WTC11 (cell line): ENCODE measurements at places on chromosomes 7 and 10. TPM values are rescaled to one million over a fixed set of nuclear protein-coding genes. Genes with fewer than 3 reads are reported as not detected.

DNA sequence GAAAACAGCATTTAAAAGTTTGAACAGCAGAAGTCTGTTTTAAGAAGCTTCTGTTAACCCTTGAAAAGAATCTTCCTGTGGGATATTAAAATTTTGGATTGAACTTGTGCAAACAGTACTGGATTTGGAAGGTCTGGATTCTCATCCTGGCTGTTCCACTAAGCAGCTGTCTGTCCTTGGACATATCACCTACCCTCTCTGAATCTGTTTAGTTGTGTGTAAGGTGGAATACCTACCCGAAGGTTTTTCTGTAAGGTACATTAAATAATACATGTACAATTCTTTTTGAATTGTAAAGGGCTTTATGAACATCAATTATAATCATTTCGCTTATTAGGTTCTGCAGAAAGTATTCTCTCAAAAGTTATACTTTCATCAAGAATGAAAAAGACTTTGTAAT lies 2.2 kb downstream of the PDCD4 start:
- H3K4me3 ChIP-seq, result peak overlapping the region; percentile 46
- H3K4me1 ChIP-seq, result peaks cover 23% of the 10 kb centered on the region
- no peak overlapping the region for H3K27ac ChIP-seq
- H3K36me3 ChIP-seq, result no peaks in the 10 kb centered on the region

DNA sequence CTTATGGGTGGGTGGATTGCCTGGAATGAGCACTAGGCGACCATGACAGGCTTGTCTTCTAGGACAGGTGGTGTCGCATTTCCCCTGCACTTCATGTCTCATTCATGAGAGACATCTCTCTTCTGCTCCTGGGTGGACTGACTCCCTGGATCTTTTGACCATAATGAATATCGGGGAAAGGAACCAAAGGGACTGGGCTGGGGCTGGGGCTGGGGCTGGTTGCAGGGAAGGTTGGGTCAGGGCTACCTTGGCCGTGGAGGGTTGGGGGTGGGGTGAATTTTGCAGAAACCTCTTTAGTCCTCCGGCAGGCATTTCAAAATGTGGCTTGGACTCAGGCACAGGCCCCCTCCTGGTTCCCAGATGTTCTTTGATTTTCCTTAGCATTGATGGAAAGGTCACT lies 319.2 kb downstream of the ZNF716 start:
- peaks cover 58% of the 10 kb centered on the region for H3K36me3 ChIP-seq
- no peaks in the 10 kb centered on the region for H3K4me1 ChIP-seq
- H3K27me3 ChIP-seq, result peaks cover 21% of the 10 kb centered on the region
- DNase-seq, result no peak
- H3K4me3 ChIP-seq, result no peak overlapping the region

DNA sequence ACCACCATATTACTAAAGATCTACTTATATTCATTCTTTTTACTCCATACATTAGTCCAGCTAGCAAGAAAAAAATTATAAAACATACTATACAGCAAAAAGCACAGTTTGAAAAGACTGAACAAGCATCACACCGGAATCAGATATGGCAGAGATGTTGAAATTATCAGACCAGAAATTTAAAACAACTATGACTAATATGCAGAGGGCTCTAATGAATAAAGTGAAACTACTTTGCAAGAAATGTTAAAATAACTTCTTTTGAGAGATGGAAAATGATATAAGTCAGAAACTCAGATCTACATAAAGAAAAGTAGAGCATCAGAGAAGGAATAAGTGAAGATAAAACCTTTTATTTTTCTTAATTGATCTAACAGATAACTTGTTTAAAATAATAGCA lies 50.9 kb downstream of the SGCE start:
- H3K27me3 ChIP-seq, result no peaks in the 10 kb centered on the region
- no peak overlapping the region for H3K27ac ChIP-seq
- peaks cover 5% of the 10 kb centered on the region for H3K4me1 ChIP-seq
- no peak for DNase-seq
- no peak overlapping the region for H3K4me3 ChIP-seq
- H3K36me3 ChIP-seq, result peaks cover 2% of the 10 kb centered on the region; the same call in 1 of the 2 replicates

- DNase-seq, result no peak
- no peak overlapping the region for H3K4me3 ChIP-seq
- H3K36me3 ChIP-seq, result peaks cover 58% of the 10 kb centered on the region
- no peaks in the 10 kb centered on the region for H3K4me1 ChIP-seq
- no peak overlapping the region for H3K27ac ChIP-seq
Observed at GRCh38 chr7:139271718-139272628, 40.9 kb downstream of the UBN2 start.

SVOPL gene
- 1.9 to 2.7 TPM (median 2.2 TPM) in 3 replicates for total RNA-seq

LLCFC1 gene
- total RNA-seq, result not detected in 3 replicates

GNAT3 gene
- total RNA-seq, result not detected in 3 replicates

DNA sequence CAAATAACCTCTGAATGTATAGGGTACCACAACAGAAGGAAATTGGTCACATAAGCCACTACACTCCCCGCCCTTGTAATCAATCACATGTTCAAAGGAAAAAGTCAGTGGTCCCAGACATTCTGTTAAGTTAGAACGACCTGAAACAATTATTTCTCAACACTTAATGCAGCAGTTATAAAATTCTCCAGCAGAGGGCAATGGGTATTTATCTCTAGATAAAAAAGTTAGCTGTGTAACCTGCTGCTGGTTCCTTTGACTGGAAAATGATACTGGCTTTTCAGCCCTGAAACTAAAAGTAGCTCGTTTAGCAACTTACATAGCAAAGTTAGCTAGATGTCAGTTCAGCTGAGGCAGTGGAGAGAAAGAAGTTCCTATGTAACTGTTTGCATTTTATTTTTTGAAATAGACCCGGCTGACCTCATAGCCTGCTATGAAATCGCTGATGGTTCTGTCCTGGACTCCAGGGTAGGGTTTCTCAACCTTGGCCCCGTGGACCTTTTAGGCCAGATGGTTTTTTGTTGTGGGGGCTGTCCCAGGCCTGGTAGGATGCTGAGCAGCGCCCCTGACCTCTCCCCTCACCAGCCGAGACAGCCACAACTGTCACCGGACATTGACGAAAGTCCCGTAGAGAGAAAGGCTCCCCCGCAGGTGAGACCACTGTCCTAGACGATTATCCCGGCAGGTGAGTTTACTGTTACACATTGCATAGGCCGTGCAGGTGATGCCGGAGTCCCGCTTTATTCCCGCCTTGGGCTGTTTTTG lies 40.2 kb upstream of the PROSER2 start:
- H3K27ac ChIP-seq, result no peak overlapping the region
- H3K27me3 ChIP-seq, result no peaks in the 10 kb centered on the region
- peaks cover 8% of the 10 kb centered on the region for H3K4me1 ChIP-seq
- DNase-seq, result no peak
- no peak overlapping the region for H3K4me3 ChIP-seq

MRPS24 gene
- 132 to 141 TPM (median 135 TPM) in 3 replicates for total RNA-seq

PODXL gene
- 483 to 623 TPM (median 614 TPM) in 3 replicates for total RNA-seq

DNA sequence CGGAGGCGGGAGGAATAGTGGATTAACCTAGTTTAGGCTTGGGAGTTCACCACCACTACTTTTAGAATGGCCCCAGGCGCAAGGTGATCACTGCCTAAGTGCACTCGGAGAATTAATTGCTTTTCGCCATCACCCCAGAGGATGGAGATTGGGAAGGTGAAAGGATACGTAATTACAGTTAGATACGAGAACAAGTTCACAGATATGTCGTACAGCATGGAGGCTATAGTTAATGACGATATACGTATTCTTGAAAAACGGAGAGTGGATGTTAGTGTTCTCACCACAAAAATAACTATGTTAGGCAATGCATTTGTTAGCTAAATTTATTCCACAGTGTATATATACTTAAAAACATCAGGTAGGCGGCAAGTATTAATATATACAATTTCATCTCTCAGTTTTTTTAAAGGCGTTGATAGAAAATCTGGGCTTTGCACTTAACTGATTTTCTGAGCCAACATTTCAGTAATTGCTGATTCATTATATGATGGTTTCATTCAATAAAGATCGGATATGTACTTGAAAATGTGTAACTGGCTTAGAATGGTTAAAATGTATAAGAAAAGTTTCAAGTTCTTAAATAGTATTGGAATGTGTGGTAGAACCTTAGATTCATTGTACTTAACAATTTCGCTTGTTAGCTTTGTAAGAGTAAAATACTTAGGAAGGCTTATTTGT lies 683 bp downstream of the CDC123 start:
- peak overlapping the region; percentile 91 for H3K4me3 ChIP-seq
- DNase-seq, result no peak
- no peaks in the 10 kb centered on the region for H3K27me3 ChIP-seq
- H3K27ac ChIP-seq, result peak overlapping the region; percentile 98
- peaks cover 33% of the 10 kb centered on the region for H3K36me3 ChIP-seq

PILRA gene
- 1.8 to 3.2 TPM (median 3.0 TPM) in 3 replicates for total RNA-seq

DNA sequence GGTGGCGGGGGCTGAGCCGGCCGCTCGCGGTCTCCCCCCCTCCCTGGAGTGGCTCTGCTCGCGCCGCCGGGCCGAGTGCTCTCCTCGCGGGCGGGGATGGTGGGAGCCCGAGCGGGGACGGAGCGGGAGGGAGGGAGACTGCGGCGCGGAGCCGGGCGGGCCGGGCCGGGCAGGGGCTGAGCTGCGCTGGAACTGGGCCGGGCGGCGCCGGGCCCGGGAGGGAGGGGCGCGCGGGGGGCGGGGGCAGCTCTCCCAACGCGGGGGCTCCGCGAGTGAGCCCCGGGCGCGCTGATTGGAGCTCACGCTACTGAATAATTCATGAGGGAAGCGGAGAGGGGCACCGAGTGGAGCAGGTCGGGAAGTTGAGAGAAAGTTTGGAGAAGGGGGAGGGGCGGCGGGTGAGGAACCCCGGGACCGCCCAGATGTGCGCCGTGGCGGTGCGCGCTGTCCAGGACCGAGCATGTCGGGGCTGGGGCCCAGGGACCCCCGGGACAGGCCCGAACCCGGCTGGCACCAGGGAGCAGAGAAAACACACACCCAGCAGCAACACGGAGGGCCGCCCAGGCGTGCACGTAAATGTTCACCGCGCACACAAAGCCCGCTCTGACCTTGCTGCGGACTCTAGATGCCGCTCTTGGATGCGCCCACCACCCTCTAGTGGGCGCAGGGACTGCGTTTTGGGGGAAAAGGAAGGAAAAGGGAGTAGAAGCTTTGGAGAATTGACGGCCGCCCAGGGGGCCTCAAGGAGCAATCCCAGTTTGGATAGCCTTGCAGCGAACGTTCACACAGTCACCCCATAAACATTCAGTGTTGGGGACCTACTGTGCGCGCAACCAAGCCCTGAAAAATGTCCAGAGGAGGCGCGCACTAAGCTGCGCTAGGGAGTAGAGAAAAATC lies at the start of gene EPHB4:
TSS of gene EPHB4 (minus strand) at position 194 of the 897 bp plus-strand sequence. CDS start 493 bp downstream, outside the sequence.
- peak within 1 kb of the TSS; percentile 98 for H3K4me3 ChIP-seq
- DNase-seq, result peak; percentile 90
- no peaks in the 10 kb centered on the region for H3K27me3 ChIP-seq
- H3K4me1 ChIP-seq, result peaks cover 28% of the 10 kb centered on the region
- H3K36me3 ChIP-seq, result peaks cover 14% of the 10 kb centered on the region
- peak within 1 kb of the TSS; percentile 99 for H3K27ac ChIP-seq

DNA sequence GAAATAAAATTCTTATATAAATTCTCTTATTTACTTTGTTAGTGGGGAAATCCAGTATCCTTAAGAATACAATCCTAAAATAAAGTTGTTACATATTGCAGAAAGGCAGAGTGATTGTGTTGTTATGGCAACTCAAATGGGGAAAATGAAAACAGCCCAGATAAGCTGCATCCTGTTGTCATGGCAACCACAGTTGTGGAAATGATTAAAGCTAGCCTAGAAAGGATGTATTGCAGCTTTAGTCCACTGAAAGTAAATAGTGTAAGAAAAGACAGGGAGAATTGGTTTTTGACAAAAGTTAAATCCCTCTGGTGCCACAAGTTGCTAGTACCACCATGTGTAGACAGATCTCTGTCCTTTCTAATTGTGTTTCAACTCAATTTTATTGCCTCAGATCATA lies 43.2 kb downstream of the BTRC start:
- H3K4me3 ChIP-seq, result no peak overlapping the region
- no peaks in the 10 kb centered on the region for H3K27me3 ChIP-seq
- no peak overlapping the region for H3K27ac ChIP-seq
